Subcutaneous preadipocyte (primary cell): ENCODE measurements at places on chromosomes 7 and 10. TPM values are rescaled to one million over a fixed set of nuclear protein-coding genes. Genes with fewer than 3 reads are reported as not detected.

GLI3 gene
- total RNA-seq = 11.5 and 11.8 TPM in 2 replicates

FEZF1 gene
- total RNA-seq = not detected in 2 replicates

ZNF727 gene
- 0.39 and 1.8 TPM in 2 replicates for total RNA-seq

MSMB gene
- not detected in 2 replicates for total RNA-seq

PDK4 gene
- 0.78 and 5.5 TPM in 2 replicates for total RNA-seq
